ENCODE measurements at places on chromosomes 11 and 22.

- no peak for DNase-seq
Observed at GRCh38 chr11:28298209-28298608, 190.0 kb downstream of the METTL15 start.

- DNase-seq = no peak
Observed at GRCh38 chr11:117826832-117827231, 2.3 kb upstream of the FXYD2 start.

DNA sequence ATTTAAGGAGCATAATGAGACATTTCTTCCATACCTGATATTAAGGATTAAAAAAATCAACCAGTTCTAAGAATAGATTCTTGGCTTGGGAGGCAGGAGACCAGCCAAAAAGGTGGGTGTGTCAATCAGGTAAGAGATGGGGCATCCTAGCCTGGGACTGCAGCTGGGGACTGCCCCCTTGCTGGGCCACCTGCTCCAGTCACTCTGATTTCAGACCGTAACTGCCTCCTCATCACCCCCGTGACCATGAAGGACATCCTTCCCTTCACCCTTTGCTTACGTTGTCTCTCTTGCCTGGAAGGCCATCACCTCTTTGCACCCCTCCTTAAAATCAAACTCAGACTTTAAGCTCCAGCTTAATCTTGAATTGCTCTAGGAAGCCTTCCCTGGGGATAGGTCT, 17.9 kb downstream of the PTPN5 start:
- no peak for DNase-seq

DNA sequence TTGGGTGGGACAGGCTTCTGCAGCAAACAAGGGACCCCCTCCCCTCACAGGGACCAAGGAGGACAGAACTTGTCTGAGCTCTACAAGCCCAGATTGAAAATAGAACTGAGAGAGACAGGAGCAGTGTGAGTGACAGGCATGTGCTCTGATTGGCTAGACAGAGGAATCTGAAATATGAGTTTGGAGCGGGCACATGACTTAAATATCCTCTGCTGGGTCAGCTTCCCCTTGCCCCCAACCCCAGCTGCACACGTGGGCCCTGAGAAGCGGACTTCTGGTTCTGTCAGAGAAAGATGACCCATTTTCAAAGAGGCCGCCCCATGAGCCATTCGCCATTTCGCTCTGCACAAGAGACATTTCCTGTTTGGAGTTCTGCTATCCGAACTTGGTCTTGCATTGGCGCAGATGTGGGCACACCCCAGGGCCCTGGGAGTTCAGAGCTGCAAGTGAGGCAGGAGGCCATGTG, 5.3 kb downstream of the TUBA8 start:
- DNase-seq = no peak

DNA sequence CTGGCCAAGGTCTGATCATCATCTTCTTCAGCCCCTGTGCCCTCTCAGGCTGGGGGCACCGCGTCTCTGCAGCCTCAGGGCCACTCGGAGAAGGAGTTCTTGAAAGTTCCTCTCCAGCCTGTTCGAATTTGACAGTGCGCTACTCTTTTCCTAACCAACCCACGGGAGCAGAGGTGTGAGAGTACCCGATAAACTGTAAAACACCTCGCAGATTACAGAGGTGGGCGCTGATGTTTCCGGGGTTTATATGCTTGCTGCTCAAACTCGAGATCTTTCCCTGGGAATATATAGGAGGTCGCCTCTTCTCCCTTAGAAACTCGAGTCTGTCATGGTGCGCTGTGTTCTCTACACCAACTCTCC, 515 bp downstream of the CTR9 start:
- no peak for DNase-seq

GRCh38 chr11:69287968-69288882, 5.7 kb upstream of the MYEOV start:
- no peak for DNase-seq

GRCh38 chr22:22578702-22579424, 19.8 kb upstream of the PRAME start:
- DNase-seq = no peak

DNA sequence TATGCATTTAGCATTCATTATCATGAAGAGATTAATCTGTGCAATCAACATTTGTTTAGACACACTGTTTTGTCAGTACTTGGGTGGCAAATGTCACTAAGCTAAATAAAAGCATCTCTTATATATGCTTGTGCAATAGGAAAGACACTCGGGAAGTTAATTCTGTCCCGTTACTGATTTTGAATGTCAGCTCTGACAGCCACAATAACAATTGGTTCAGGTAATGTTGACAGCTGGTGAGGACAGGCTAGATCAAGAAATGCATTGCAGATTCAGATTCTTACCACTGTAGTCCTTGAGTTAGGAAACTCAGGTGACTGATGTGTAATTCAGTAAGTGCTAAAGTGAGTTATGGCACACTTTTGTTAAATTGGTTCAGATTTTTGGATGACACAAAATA, 523.8 kb upstream of the FAT3 start:
- no peak for DNase-seq

DNA sequence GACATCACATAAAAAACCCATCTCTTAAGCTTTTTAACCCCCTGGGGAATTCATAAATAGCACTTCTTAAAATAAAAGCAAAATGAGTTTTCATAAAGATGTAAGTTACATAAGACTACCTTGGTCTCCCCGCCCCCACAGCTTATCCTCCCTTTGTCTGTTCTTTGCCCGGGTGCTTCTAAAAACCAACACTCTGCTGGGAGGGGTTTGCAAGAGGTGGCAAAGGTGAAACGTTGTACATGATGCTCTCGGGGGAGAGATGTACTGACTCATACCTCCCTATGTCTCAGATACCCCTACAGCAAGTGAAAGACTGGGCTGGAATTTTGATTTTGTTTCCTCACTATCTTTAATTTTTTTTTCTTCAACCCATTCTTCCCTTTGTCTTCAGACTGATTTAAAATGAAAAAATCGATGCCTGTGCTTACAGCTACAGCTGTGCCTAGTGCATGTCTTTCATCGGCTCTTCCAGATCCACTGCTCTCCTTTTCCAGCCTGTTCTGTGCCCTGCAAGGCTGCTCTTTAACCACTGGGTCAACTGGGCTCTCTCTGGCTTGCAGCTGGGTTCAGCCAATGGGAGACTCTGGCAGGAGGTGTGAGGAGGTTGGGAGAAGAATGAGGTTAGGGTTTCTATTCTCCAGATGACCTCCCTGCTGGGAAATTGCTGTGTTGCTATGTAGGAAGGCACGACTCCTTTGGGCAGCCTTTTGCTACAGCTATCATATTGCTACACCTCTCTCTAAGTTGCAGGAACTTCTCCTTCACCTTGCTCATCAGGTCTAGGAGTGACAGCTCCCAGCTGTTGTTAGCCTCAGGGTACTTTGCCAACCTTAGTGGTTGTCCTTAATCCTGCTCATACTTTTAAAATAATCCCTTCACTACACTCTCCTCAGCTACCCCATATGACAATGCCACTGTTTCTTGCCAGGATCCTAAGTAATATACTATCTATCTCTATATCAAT, 266.5 kb downstream of the TENM4 start:
- DNase-seq = no peak

DNA sequence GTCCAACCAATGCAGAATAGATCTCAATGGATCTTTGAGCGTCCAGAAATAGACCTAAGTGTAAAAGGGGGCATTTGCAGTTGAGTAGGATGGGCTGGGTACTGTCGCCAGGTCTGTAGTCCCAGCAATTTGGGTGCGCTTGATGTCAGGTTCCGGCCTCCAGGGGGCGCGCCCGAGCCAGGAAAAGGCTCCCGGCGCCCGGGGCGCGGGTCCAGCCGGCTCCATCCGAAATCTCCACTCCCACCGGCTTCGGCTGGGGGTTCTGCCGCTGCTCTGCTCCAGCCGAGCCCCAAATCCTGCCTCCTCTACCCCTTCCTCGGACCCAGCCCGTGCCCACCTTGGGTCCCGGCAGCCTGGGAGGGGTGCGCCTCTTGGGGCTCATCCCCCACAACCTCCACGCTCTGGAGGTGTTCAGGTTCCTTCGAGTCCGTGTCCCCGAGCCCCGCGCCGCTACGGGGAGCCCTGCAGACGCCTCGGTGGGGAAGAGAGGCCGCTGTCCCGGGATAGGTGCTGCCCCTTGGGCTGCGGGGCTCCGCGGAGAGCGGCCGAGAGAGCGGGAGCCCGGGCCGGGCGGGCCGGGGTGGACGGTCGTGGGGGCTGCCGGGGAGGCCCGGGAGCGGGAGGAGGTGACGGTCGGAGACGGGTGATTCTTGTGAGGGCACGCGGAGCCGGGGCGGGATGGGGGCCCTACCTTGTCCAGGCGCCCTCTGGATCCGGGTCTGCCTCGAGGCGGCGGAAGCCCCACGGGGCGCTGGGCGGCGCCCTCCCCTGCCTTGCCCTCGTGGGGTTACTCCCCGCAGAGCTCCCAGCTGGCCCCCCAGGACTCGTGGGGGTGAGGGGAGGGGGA, 13.0 kb upstream of the CYB5R3 start:
- DNase-seq = peak; percentile 18

- DNase-seq = no peak
Observed at GRCh38 chr11:91625495-91625894, 599.1 kb upstream of the FAT3 start.

- no peak for DNase-seq
Observed at GRCh38 chr11:132231656-132232347, 861.4 kb downstream of the NTM start.

- DNase-seq = no peak
Observed at GRCh38 chr11:2447951-2448650, 3.3 kb downstream of the KCNQ1 start.

DNA sequence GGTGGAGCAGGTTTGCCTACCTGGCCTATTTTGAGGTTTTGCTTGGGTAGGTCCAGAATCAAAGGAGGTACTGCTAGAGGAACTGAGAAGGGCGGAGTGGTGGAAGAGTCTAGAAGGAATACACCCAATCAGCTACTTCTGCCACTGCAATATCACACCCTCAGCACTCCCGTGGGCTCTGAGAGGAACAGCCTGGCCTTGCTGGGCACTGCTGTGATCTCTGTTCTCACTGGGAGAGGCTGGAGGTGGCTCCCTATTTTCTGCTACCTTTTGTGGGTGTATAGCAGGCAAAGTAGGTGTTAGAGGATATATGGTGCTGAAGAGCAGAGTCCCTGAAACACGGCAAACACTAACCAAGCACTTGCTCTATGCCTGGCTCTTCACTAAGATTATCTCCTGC, 25.0 kb upstream of the IGSF22 start:
- DNase-seq = no peak

GRCh38 chr11:2599561-2600189, 100.1 kb downstream of the KCNQ1OT1 start:
- DNase-seq = no peak

DNA sequence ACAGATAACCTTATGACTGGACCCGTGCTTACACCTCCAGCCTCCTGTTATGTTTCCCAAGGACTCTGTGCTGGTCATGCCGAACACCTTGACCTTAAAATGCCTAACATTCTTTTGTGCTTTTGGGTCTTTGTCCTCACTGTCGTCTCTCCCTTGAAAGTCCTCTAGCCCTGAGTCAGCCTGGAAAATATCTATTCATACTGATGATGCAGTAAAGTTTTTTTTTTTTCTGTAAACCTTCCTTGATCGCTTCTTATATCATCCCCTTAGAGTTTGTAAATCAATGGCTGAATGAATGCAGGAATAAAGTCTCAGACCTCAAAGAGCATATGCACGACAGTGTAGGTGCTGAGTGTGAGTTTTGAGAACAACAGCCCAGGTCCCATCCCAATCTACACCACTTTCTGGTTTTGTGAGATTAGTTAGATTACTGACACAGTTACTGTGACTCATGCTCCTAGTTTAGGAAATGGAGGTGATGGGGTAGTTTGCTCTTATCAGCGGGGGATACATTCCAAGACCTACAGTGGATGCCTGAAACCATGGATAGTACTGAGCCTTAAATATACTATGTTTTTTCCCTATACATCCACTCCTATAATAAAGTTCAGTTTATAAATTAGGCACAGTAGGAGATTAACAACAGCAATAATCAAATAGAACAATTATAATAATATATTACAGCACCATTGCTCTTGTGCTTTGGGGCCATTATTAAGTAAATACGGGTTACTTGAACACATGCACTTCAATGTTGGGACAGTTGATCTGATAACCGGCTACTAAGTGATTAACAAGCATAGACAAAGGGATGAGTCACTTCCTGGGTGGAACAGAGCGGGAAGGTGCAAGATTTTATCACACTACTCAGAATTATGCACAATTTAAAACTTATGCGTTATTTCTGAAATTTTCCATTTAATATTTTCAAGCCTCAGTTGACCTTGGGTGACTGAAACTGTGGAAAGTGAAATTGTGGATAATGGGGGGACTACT, 8.6 kb downstream of the TCN1 start:
- no peak for DNase-seq

- no peak for DNase-seq
Observed at GRCh38 chr11:14015711-14016110, 53.2 kb downstream of the SPON1 start.

DNA sequence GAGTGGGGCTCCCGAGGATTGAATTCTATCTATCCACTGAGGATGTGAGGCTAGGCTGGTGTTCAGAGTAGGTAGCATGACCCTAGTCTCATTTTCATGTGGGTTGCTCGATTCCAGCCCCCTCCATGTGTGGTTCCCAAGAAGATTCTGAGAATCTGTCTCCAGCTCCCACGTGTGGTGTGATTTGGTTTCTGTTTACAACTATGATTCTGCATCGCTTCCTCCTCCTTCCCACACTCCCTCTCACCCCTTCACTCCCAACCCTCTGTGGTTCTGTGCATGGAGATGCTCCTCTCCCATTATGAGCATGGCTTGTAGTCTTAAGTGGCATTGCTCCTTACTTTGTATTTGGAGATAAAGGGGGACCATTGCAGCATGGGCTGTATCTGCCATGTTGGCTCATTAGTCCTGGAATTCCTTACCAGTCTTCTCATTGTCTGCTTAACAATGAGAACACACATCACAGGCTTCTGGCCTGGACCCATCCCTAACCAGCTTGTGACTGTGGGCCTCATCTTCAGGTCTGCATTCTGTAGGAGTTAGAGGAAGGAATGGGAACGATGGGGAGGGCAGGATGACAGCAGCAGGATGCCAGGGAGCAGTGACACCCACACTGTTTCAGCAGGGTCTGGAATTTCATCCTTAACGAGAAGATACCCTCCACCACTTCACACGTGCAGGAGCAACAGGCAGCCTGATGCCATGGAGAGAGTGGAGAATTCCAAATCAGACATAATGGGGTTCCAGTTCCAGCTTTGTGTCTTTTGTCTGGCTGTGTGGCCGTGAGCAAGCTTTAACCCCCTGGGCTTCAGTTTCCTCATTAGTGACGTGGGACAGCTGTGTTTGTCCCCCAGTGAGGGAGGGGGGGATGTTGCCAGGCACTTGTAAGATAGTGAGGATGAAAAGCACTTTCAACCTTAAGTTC, 86.0 kb downstream of the CCDC81 start:
- no peak for DNase-seq

GRCh38 chr22:22721681-22722354, 77.4 kb downstream of the GGTLC2 start:
- DNase-seq = peak; percentile 37

GRCh38 chr11:76107971-76108370, 98.3 kb downstream of the WNT11 start:
- no peak for DNase-seq

Data from nucleus accumbens (tissue), 56 donors.